Smooth muscle cell of the brain vasculature (primary cell): ENCODE measurements at places on chromosomes 4 and X.

GRCh38 chr4:24690436-24690835 is 104.9 kb upstream of the SOD3 start:
- no peak for DNase-seq

DNA sequence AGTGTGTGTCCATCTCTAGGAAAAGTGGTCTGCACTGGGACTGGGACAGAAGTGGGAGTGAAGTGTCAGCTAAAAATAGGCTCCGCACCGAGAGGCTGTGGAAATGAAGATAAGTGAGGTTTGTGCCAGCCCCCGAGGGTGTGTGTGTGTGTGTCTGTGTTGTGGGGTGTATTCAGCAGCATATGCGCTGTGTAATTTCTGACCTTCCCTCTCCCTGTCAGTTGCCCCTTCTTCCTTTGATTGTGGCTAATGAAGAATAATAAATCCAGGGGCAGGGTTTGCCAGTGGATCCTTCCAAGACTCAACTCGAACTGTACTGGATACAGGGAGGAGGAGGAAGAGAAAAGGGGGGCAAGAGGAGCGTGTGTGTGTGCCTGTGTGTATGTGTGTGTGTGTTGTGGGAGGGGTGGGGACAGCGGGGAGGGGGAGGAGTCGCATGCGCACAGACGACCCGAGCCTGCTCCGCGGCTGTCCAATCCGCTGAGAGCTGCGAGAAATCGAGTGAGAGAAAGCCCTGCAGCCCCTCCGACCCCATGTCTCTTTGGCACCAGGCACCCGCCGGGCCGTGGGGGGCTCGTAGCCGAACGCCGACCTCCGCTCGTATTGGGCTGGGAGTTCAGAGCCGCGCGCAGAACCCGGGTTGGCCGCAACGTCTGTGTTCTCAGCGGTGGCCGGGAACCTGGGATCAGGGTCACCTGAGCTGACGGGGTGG is 916 bp upstream of the POU4F2 start:
- no peak for DNase-seq

DNA sequence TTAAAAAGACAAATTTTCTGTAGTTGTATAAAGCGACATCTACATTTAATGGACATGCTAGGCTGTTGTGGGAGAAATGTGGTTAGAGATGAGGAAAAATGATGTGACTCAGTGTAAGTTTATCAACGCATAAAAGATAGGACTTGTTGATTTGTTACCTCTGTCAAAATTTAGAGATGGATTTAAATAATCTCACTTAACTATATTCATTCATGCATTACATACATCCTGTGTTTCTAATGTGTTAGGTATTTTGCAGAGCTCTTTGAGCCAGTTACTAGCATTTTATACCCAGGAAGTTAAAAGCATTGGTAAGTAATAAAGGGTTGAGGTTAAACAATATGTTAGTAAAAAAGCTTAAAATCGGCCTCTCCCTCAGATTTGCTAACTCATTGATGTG is 34.3 kb downstream of the METAP1 start:
- no peak for DNase-seq

DNA sequence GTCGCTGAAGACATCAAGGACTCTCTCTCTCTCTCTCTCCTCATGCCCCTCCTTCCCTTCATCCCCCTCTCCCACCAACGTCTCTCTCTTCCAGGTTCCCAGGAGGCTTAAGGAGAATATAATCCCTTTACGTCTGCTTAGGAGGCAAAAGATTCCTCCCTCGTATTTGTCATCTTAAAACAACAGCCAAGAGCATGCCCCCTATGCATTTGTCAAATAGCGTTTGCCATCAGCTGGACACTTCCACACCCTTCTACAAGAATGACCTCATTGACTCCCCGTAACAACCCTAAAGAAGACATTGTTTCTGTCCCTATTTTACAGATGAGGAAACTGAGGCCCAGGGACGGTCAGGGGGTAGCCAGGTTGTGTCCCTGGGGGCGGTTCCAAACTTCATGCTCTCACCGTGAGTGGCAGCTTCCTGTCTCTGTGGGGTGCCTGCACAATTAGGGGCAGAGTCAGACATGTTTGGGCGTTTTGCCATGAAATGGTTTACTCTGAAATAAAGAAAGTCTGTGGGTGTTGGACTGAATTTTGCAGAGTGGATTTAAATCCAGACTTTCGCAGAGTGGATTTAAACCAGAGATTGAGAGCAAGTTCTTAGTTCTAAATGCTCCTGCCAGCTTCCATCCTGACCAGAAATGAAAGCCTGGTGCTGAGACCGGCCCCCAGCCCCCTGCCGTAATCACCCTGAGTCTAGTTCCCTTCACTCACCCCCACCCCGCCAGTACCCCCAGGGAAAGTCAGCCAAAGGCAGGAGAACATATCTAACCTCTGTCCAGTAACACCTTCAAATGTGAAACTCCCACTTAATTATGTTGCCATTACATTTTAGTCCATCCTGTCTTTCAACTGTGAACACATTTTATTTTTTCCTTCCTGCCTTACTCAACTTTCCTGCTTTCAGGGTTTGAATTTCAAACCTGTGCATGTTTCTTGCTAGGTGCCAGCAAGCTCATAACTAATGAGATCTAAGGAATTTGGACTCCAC is 44.3 kb upstream of the TBL1X start:
- no peak for DNase-seq

DNA sequence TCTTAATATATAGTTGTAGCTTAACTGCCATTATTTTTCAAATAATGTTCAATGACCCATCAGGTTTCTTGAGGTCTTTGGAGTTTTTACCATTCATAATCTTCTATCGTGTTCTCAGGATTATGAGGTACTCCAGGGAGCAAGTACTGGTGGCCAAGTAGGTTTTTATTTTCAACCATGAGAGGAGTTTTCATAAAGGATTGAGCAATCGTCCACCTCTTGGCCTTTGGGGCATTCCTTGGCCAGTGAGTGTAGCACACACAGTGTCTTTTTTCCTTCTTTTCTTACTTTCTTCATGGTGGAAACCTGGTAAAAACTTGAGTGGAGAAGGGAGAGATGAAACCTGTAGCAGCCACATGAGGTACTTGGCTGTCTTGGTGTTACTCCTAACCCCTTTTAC is 567.0 kb upstream of the NR3C2 start:
- DNase-seq, result no peak

- no peak for DNase-seq
Observed at GRCh38 chr4:8699063-8699385, 106.5 kb downstream of the CPZ start.

- no peak for DNase-seq
Observed at GRCh38 chrX:68998716-68999115, 166.5 kb downstream of the PJA1 start.

DNA sequence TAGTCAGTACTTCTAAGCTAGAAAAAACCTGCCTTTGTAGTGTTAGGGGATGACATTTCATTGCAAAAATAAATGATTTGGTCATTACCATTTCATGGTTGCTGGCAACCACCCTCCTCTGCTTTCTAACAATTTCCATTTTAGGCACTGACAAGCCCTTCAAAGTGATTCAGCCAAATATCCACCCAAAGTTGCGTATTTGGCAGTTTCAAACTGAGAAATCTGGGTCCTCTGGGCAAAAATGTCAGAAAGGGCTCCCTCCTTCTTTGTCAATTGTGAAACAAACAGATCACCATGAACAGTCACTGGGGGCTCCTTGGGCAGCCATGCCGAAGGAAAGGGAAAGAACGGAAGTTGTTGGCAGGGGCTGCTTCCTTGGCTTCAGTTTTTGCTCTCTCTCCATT is 33.0 kb downstream of the PLAC1 start:
- DNase-seq, result no peak

- peak; percentile 10 for DNase-seq
Observed at GRCh38 chr4:77433418-77433733, 172.2 kb upstream of the CXCL13 start.

- DNase-seq, result no peak
Observed at GRCh38 chr4:104818579-104818978, 323.9 kb upstream of the CXXC4 start.

DNA sequence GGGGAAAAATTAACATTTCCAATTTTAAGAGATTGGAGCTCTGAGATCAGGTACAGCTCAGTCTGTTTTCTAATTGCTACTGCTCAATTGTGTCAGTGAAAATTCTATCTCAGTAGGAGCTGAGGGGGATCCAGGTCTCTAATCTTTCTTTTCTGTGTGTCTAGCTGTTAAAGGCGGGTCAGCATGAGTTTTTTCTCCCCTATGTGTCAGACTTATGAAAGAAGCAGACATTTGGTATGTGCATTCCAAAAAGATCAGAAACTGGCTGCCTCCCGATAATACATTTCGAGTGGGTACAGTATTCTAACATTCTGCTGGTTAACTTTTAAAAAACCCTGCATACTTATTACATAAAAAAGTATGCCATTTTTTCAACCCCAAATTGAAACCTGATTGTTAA is 72.4 kb downstream of the PCDH7 start:
- no peak for DNase-seq

DNA sequence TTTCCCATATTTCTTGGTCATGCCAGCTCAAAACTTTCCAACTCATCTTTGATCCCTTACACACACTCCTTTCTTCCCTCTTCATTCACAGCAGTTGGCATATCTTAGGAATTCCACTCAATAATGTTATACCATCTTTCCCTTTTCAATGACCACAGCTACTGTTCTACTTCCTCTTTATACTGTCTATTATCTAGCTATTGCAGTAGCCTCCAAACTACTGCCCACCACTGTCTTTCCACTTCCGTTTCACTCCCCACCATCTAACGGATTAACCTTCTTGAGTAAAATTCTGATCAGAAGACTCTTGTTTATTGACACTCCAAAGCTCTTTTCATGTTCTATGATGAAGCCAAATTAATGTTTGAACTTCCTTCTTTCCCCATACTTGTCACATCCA is 55.8 kb downstream of the ADAMTS3 start:
- DNase-seq, result no peak

DNA sequence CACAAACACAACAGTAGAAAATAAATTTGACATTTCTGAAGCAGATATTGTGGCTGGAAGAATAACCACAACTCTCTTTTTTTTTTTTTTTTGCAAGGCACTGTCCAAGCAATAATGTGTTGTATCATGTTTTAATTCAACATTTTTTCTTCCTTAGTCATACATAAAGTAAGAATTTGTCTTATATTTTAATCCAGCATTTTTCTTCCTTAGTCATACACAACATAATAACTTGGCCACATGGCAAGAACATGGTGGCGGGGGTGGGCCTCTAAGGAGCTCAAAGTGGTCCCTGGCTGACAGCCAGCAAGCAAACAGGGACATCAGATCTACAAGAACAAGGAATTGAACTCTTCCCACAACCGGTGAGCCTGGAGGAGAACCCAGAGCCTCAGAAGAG is 20.2 kb downstream of the FBXW7 start:
- DNase-seq, result no peak

- DNase-seq, result no peak
Observed at GRCh38 chr4:149825336-149825735, 9.7 kb upstream of the IQCM start.

DNA sequence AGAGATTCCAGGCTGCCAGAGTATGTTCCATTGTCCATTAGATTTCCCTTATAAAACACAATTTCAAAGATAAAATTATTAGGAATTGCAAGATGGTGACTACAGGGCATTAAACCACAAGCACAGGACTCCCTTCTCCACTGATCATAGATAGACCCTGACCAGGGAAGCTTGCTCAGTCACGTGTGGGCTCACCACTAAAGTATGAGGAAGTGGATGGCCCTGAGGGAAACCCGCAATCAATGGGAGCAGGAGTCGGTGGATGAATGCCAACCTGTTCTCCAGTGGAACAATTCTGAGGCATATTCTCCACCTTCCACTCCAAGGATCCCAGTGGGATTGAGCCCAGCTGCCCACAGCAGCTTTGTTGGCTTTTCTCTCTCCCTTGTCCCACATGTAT is 515.7 kb downstream of the BCOR start:
- DNase-seq, result no peak

- no peak for DNase-seq
Observed at GRCh38 chr4:81930506-81931238, 443.1 kb downstream of the HNRNPD start.

- no peak for DNase-seq
Observed at GRCh38 chr4:148634476-148634875, 192.3 kb upstream of the NR3C2 start.

GRCh38 chr4:180694875-180695274 is 1548.3 kb upstream of the TENM3 start:
- DNase-seq, result no peak

DNA sequence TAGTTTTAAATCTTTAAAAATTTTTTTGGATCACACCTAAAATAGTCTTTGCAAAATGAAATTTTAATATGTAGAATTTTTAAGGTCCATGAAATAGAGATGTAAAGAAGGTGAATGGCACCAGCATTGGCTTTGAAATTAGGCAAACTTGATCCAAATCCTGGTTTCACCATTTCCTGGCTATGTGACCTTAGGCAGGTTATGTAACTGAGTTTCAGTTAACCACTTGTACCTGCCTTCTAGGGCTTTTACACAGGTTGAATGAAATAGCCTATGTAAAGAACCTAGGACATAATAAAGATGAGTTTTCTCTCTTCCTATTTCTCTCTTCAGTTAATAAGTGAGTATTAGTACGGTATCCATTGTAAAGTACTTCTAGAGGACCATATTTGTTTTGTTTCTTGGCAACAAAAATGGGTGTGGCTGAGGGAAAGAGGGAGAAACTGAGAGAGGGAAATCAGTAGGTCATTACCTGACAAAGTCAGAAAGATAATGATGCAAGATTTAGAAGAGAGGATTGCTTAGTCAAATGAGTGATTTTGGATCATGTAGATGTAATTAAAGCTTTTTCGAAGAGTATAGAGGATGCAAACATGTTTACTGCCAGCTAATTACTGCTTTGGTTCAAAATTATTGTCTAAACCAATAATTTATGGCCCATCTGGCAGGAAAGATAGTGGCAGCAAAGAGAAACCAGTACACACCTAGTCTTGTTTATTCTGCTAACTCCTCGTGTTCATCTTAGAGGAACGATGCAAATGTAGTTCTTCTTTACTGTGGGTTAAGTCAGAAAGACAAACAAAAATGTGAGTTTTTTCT is 81.9 kb downstream of the PDLIM5 start:
- no peak for DNase-seq

DNA sequence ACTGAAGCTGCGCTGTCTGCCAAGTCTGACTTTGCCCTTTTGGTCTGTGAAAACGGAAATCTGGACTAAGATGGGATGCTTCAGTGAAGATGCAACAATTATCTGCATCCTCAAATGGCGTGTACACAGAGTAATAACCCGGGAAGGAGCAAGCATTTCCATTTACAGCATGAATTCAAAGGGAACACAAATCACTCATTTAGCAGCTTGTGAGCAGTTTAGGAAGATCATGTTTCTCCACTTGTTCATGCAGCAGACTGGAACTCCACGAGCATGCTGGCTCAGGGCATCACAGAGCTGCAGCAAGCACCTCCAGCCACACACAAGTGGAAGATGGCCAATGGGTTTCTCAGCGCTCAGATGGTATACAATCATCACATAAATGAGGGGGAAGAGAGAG is 175.5 kb downstream of the NLGN4X start:
- no peak for DNase-seq

- no peak for DNase-seq
Observed at GRCh38 chr4:28792917-28793597, 1927.1 kb upstream of the PCDH7 start.

- DNase-seq, result no peak
Observed at GRCh38 chrX:49237060-49237459, 1.8 kb downstream of the CCDC22 start.

GRCh38 chr4:37139987-37140386 is 104.6 kb upstream of the NWD2 start:
- no peak for DNase-seq
